Esophagus (tissue), 2 donors: ENCODE measurements at places on chromosomes 2 and 18. TPM values are rescaled to one million over a fixed set of nuclear protein-coding genes. Genes with fewer than 3 reads are reported as not detected.

Gene RIT2
- polyA plus RNA-seq, result not detected

Gene CYP27A1
- 5.4 TPM for polyA plus RNA-seq

Gene CCNYL1
- polyA plus RNA-seq, result 14.6 TPM

Gene SLC4A3
- 2.0 TPM for polyA plus RNA-seq

Gene LRRC30
- not detected for polyA plus RNA-seq

Gene RAB12
- polyA plus RNA-seq, result 18.9 TPM

Gene COX7A2L
- 30.1 TPM for polyA plus RNA-seq

Gene LOXHD1
- polyA plus RNA-seq, result 0.02 TPM

Gene MROH2A
- polyA plus RNA-seq, result 0.99 TPM

Gene SPOPL
- 2.5 TPM for polyA plus RNA-seq

Gene ALPG
- not detected for polyA plus RNA-seq

Gene ATG4B
- polyA plus RNA-seq, result 43.2 TPM

Gene EMILIN2
- polyA plus RNA-seq, result 1.3 TPM

Gene SERPINB7
- 0.94 TPM for polyA plus RNA-seq

Gene ARHGEF33
- polyA plus RNA-seq, result 0.24 TPM

Gene CDCA7
- 20.0 TPM for polyA plus RNA-seq

Gene DLGAP1
- polyA plus RNA-seq, result 0.59 TPM

Gene FAM237A
- polyA plus RNA-seq, result not detected

Gene SCYGR6
- polyA plus RNA-seq, result not detected

Gene SIX3
- polyA plus RNA-seq, result not detected

Gene TDRD15
- polyA plus RNA-seq, result not detected

Gene KCNG2
- 0.04 TPM for polyA plus RNA-seq

Gene MYOM1
- 1.7 TPM for polyA plus RNA-seq

Gene FIGN
- 0.49 TPM for polyA plus RNA-seq

Gene CROCC2
- polyA plus RNA-seq, result 0.12 TPM

Gene EFHD1
- polyA plus RNA-seq, result 3.9 TPM

Gene MSTN
- polyA plus RNA-seq, result 0.09 TPM

Gene LBH
- 4.5 TPM for polyA plus RNA-seq

Gene CD302
- 2.4 TPM for polyA plus RNA-seq

Gene MC5R
- polyA plus RNA-seq, result 0.20 TPM

Gene CXCR2
- 23.8 TPM for polyA plus RNA-seq

Gene AQP12A
- not detected for polyA plus RNA-seq

Gene ARHGAP25
- polyA plus RNA-seq, result 4.0 TPM

Gene CDH7
- polyA plus RNA-seq, result under 0.01 TPM

Gene NAT8
- polyA plus RNA-seq, result not detected

Gene CIB4
- not detected for polyA plus RNA-seq

Gene OTOS
- not detected for polyA plus RNA-seq

Gene CDH19
- 0.73 TPM for polyA plus RNA-seq

Gene COLEC12
- polyA plus RNA-seq, result 0.75 TPM

Gene POTEC
- not detected for polyA plus RNA-seq

Gene TUBA3E
- not detected for polyA plus RNA-seq

Gene COL3A1
- polyA plus RNA-seq, result 11.1 TPM

Gene MDH1B
- polyA plus RNA-seq, result 0.31 TPM
